ENCODE measurements at places on chromosomes 6 and 20. TPM values are rescaled to one million over a fixed set of nuclear protein-coding genes. Genes with fewer than 3 reads are reported as not detected.

DNA sequence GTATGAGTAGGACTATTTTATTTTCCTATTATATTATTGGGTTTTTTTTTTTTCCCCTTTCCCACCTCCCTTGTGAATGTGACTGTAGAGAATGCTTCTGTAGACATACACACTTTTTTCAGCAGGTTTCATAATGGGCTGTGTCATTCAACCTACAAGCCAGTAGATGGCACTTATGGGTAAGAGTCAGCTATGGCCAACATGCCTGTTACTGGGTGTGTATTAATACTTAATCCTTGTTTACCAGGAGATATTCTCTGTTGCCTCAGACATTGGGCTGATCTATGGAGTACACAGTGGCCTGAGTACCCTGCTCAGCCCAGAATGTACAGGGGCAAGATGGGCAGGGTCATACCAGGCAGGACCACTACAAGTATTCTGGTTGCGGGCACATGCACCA lies 382.5 kb downstream of the EPHA7 start:
- peak; percentile 40 for DNase-seq

The EGFL8 gene
- total RNA-seq: 1.4 TPM

The EDN3 gene
- not detected for total RNA-seq

The MEP1A gene
- not detected for total RNA-seq

GRCh38 chr6:35668096-35668495 lies 20.6 kb downstream of the FKBP5 start:
- DNase-seq: no peak

DNA sequence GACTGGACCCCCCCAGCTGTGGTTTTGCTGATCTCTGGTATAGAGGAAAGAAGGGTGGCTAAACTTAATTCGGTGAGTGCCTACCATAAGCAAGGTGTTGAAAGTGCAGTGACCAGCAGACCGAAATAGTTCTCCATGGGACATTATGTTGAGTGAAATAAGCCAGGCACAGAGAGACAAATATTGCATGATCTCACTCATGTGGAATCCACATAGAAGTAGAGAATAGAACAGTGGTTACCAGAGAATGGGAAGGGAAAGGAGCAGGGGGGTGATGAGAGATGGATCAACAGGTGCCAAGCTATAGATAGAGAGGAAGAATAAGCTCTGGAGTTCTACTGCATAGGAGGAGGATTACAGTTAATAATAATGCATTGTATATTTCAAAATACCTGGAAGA lies 9.7 kb upstream of the GCNT2 start:
- DNase-seq: peak; percentile 46

GRCh38 chr6:90691823-90692222 lies 105.0 kb upstream of the MAP3K7 start:
- DNase-seq: no peak

DNA sequence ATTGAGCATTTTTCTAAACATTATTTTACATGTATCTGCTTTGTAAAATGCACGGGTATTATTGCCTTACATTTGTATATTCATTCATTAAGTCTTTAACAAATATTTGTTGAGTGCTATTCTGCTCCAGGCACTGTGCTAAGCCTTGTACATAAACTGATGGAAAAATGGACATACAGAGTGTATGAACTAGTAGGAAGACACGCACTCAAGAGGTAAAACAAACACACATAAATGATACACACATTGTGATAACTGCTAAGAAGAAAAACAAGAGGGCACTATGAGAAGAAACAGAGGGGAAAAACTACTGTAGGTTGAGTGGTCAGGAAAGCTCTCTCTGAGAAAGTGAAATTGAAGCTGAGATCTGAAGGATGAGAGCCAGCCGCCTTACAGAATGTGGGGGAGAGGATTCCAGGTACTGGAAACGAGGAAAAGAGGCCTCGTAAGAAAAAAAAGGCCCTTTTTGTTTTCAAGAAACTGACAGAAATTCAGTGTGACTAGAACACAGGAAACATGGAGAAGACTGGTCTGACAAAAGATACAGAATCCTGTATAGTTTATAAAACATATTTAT lies 117.5 kb downstream of the EYA4 start:
- DNase-seq: no peak

DNA sequence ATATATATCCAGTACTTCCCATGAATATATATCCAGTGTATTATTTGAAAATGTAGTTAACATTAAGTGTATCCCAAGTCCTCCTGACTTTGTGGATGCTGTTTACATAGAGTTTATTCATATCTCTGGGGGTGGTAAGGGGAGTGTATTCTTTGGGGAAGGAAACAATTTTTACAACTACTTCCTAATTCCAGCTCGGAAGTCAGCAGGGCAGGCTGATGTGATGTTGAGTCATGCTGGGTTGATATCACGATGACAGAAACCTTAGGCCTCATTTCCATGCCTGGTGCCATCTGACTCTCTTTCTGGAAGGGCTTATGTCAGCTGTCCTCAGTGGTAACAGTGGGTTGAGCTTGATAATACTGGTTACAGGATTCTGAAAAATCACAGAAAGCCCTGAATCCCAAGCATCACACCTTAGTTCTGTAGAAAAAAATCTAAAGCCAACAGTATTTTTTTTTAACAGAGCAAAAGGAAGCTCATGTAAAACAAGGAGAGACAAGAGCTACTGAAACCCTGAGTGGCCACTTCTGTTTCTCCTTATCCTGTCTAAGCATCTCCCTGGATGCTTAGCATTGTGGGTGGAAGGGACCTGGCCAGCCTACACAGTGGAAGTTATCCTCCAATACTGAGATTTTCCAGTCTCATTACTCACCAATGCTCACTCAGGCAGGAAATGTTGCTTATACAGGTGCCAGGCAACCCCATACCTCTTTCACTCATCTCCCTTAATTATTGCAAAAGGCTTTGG lies 75.2 kb upstream of the IYD start:
- DNase-seq: peak; percentile 65

GRCh38 chr6:154868143-154868594 lies 126.9 kb upstream of the TIAM2 start:
- peak; percentile 26 for DNase-seq

The VSX1 gene
- not detected for total RNA-seq

DNA sequence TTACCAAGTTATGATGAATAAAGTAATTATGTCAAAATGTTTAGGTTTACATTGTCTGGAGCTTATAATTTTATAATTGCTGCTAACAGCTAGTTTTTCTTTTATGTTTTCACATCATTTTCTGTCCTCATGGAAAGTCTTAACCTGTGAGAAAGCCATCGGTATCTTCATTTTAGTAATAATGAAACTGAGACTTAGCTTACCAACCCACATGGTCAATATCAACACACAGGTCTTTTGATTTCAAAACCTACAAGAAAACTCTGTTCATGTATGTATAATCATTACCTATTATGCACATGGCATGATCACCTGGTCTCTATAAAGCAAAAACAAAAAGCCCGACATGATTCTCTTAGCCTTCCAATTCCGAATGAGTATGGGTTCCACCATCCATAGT lies 61.9 kb downstream of the KCNQ5 start:
- DNase-seq: no peak

The ARMC12 gene
- total RNA-seq: not detected

The PREX1 gene
- 32.6 TPM for total RNA-seq

DNA sequence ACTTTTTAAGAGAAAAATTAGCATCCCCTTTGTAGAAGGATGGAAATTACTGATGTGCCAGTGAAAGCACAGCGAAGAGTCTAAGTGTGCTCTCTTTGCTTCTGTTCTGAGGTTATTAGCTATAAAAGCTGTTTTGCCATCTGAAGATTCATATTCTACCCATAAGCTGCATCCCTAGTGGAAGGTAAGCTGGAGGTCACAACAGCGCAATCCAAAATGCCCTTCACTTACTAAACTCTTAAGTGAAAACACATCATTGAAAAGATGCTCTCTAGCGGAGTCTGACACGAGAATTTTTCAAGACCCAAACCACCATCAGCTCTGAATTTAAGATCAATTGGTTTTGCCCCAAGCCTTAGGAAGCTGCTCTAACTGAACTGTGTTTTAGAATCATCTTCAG lies 113.5 kb downstream of the ZMYND8 start:
- no peak for DNase-seq

DNA sequence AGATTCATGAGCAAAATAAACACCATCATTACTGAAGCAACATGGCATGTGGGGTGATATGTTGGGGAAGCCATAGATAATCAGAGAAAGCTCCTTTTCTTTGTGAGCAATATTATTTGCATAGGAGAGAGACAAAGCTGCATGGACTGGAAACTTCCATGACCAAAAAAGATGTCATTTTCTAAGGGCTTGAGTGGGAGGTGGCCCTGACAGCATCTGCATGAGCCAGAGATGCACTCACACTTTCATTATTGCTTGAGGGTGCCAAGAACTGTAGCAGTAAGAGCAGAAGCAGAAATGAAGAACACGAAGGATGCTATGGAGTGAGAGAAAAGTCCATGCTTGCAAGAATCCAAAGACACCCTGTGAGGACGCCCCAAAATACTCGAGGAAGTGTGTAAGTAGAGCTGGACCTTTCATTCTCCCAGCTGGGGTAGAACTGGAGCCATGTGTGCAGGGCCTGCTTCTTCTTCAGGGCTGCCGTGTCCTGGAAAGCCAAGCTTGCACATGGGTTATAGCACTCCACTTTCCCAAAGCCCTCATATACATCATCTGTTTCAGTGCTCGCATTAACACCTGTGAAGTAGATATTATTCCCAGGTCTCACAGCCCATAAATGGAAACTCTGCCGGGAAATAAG lies 851.2 kb downstream of the DHX35 start:
- no peak for DNase-seq

DNA sequence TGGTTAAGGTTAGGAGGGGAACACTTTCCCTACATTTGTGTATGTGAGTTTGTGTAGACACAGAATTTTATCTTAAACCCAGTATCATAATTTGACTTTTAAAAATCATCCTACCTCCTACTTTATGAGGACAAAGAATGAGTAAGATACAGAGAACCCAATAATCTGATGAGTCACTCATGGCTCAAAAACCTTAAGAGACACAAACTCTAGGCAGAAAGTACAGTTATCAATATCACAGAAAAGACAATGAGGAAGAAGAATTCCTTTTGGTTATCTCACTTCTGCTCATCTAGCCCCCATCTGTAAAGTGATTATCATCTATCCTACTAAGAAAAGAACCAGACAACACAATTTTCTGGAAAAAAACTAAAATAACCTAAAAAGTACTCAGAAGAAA lies 87.7 kb downstream of the EPB41L2 start:
- DNase-seq: no peak
